SK-N-SH (cell line): ENCODE measurements at places on chromosomes 16 and 17.

DNA sequence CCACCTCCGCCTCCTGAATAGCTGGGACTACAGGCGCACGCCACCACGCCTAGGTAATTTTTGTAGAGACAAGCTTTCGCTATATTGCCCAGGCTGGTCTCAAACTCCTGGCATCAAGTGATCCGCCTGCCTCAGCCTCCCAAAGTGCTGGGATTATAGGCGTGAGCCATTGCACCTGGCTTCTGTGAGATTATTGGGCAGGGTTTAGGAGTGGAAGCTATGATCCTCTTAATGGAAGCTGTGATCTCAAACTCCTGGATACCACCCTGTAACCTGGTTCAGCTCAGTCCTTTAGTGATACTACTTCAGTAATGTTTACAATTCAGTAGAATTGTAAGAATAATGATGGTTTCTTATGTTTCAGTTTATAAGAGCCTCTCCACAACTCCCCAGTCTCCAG is 14.1 kb downstream of the NFE2L1 start:
- DNase-seq: no peak

DNA sequence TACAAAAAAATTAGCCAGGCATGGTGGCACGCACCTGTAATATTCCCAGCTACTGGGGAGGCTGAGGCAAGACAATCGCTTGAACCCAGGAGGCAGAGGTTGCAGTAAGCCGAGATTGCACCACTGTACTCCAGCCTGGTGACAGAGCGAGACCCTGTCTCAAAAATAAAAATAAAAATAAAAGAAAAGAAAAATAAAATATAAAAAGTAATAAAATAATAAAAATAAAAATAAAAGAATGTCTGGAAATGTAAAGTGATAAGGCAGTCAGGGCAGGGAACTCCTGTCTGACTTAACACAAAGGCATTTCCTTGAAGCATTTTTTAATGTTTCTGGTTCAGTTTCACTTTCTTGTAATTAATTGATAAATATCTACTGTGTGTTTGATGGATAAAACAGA is 34.7 kb upstream of the DNAJA2 start:
- DNase-seq: no peak

GRCh38 chr16:23836078-23836403 is 258 bp downstream of the PRKCB start:
- DNase-seq: no peak

- no peak for DNase-seq
Measured at GRCh38 chr16:1639282-1639681, 27.1 kb downstream of the CRAMP1 start.

DNA sequence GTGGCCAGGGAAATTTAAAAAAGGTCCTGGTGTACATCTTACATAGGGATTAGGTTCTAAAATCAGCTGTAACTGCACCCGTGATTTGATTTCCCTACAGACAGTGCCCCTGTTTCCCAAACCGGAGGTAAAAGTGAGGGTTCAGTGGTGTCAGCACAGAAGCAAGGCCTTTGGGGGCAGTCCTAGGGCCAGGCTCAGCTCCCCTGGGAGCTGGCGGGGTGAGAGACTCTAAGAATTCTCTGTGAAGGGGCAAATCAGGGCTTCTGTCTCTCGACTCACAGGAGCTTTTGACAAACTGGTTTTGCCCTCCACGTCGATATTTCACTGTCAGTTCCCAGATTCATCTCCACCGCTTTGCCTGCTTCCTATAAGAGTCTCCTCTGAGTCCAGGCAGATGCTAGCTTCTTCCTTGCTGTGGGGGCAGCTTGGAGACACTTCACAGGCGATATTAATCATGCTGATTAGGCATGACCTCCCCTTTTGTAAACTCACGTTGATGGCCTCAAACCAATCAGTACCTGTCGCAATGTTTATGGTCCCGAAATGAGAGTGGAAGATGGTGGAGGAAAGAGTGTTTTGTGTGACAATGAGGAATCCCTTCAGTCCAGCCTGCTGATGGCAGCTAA is 234.2 kb upstream of the TOX3 start:
- DNase-seq: no peak

GRCh38 chr16:56607675-56608042 is 725 bp upstream of the MT2A start:
- DNase-seq: no peak

DNA sequence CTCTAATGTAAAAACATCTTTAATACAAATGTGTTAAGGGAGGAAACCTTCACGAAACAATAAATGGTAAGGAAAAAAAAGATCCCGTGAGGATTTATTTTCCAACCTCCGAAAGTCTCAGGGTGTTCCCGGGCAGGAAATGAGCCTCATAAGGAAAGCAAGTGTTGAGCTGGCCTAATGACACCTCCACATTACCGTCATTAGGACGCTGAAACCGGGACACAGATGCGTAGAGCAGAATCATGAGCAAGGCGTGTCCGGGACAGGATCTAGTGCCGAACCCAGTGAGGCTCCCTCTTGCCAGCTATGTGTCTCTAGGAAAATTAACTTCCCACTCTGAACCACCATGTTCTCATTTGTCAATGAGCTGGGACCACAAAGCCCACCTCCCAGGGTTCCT is 22.7 kb upstream of the CYTH1 start:
- DNase-seq: no peak

- no peak for DNase-seq
Measured at GRCh38 chr17:20063665-20064648, 54.8 kb downstream of the SPECC1 start.
